ENCODE measurements at places on chromosomes 2 and 18. TPM values are rescaled to one million over a fixed set of nuclear protein-coding genes. Genes with fewer than 3 reads are reported as not detected.

GRCh38 chr18:25295624-25296138 is 56.3 kb downstream of the ZNF521 start:
- DNase-seq, result no peak

DNA sequence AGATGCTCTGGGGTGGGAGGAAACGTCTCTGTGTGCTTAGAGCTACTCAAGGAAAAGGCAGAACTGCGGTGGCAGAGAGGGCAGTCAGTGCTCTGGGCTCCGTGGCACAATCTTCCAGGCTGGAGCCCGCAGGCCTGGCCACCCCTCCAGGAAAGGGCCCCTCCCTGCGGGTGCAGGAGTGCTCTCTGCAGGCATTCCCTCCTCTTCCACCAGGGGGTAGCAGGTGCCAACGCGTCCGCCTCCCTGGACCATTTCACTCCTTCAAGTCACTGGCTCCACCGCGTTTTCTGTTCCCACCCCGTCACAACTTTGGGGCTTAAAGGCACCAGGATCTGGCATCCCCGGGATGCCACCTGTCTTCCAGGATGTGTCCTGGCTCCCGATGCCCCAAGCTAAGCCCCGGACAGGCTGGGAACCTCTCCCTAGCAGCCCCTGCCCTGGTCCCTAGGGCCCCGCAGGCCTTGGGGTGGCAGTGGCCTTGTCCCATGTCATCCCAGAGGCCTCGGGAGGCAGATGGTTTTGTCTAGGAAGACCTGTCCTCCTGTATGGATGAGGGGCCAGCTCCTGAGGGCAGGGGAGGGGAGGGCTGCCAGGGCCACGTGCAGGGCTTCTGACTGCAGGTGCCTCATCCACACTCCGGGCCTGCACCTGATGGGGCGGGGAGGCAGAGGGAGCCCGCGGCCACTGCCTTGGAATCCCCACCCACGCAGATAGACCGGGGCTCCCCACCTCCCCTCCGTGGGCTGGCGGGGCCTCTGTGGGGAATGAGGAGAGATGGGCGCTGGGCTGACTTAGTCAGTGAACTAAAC is 26.4 kb downstream of the KCNIP3 start:
- DNase-seq, result no peak

GRCh38 chr2:62999905-63000304 is 50.7 kb upstream of the OTX1 start:
- no peak for DNase-seq

DNA sequence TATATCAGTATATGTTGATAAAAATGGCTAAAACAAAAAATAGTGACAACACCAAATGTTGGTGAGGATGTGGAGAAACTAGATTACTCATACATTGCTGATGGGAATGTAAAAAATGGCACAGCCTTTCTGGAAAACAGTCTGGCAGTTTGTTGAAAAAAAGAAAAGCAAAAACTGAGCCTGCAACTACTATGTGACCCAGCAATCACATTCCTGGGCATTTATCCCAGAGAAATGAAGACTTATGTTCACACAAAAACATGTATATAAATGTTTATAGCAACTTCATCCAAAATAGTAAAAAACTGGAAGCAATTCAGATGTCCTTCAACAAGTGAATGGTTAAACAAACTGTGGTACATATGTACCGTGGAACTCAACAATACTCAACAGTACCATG is 7.5 kb upstream of the KDSR start:
- no peak for DNase-seq

GRCh38 chr18:51135364-51135763 is 62.1 kb downstream of the MEX3C start:
- DNase-seq, result no peak

- no peak for DNase-seq
These were observed 621 bp downstream of the TXNL1 start for GRCh38 chr18:56637711-56638231.

DNA sequence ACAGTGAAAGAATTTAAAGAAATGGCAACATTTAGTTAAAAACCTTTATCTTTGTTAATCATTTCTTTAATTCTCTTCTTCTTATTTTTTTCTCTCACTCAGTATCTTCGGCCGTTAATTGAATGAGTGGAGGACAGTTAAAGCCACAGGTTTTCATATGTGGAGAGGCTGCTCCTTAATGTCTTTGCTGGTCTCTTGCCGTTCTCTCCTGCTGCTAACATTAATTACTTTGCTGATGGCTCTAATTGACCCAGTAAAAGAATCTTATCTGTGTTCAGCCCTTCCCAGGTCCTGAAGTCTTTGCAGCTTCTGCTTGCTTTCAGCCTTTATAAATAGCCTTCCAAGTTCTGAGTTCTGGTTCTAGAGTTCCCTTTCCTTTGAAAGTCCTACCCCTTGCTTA is 77.1 kb downstream of the ADAM23 start:
- DNase-seq, result no peak

IL1RN gene
- not detected for polyA plus RNA-seq

TTC31 gene
- 21.1 TPM for polyA plus RNA-seq

GRHL1 gene
- 0.05 TPM for polyA plus RNA-seq
